AG10803 (cell line): ENCODE measurements at places on chromosomes 6 and 20.

- peak; percentile 27 for DNase-seq
Measured at GRCh38 chr20:52534616-52535015, 343.0 kb upstream of the ZFP64 start.

- peak; percentile 92 for DNase-seq
Measured at GRCh38 chr20:33789109-33789857, 21.9 kb upstream of the CHMP4B start.

- peak; percentile 18 for DNase-seq
Measured at GRCh38 chr6:77740380-77740779, 87.5 kb downstream of the MEI4 start.

DNA sequence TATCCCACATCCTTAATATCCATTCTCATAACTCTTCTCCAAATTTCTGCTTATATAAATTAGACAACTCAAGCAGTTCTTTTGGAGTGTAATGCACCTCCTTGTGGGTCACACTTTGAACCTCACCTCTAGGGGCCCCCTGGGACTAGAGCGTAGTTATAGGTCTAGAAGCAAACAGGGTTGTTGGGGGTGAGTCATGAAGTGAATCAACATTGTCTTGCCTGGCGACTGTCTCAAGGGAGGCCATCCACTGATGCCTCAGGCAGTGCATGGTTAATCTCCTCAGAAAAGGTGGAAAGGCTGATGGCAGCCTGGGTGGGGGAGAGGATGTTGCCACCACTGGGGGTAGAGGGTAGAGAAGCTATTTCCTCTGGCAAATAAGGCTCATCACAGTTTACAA lies 129.1 kb downstream of the TNFRSF21 start:
- DNase-seq, result peak; percentile 41

- DNase-seq, result no peak
Measured at GRCh38 chr6:17492350-17492749, 99.0 kb downstream of the CAP2 start.

GRCh38 chr6:107780226-107780625 lies 43.9 kb downstream of the SCML4 start:
- DNase-seq, result no peak

- DNase-seq, result no peak
Measured at GRCh38 chr6:55567558-55567957, 11.4 kb downstream of the HMGCLL1 start.

DNA sequence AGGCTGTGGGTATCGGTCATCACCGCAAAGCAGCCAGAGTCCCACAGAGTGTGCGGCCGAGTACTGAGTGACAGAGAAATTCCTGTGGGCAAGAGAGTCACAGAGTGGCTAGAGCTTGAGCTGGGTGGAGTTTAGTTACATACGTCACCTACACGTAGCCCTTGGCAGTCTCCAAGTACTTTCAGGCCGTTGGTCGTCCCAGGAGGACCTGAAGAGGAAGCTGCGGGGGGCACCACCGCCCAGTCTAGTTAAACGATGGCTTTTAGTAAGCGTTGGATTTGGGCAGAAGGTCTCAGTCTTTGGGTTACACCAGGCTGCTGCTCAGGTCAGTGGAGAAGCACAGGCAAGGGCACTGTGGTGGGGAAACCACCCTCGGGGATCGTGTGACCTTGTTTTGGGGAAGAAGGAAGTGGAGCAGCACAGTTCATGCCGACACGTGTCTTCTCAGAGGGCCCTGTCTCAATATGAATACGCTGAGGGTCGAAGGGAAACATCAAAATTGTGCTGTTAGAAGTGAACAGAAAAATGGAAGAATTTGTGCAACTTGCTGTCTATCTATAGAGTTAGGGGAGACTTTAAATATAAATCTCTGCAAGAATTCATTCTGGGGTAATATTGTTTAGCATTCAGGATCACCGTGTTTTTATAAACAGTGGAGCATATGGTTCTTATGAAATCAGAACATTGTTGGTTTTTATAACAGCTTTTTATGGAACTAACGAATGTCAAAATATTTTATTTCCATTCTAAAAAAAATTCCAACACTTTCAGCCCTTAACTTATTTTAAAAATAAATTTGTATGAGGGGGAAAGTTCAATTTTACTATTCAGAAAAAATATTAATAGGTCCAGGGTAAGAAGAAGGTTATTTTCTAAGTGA lies 28.6 kb downstream of the KIF25 start:
- DNase-seq, result no peak

DNA sequence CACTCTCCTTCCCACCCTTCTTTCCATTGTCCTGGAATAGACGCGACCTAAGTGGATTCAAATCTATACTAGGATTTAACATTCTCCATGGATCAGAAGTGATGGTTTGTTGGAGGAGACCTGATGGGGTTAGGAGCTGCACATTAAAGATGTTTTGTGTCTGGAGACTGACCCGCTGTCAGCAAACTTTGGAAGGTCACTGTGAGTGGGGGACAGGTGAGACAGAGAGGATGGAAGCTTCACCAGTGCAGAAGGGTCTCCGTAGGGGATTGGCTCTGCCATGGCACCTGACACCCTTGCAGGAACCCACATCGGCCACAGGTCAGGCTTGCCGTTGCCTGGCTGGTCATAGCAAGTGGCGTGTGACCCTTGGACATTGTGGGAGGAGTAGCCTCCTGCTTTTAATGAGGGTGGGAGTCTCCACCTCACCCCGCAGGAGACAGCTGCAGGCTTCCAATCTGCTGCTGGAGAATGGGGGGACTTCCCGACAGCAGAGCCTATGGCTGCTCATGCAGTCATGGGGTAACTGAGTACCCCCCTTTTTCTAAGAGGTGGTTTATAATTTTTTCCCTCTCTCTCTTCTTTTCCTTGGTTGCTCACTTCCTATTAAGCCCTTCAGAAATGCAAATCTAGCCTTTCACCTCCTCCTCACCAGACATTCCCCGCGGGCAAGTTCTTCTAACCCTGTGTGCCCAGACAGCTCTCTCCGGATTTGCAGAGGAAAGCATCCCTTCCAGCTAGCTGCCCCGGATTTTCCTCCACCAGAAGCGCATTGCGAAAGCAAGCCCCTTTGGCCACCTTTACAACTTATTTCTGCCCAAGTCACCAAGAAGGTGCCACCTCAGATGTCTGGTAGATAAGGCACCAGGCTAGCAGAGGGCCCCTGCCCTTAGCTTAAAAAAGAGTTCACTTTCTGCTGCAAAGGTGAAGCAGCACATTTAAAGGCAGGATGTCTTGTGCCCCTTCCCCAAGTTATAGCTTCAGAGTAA lies 53.5 kb downstream of the DACT2 start:
- DNase-seq, result no peak

- no peak for DNase-seq
Measured at GRCh38 chr20:41418031-41418430, 51.4 kb upstream of the EMILIN3 start.

GRCh38 chr20:15578113-15578512 lies 995.1 kb downstream of the KIF16B start:
- no peak for DNase-seq

DNA sequence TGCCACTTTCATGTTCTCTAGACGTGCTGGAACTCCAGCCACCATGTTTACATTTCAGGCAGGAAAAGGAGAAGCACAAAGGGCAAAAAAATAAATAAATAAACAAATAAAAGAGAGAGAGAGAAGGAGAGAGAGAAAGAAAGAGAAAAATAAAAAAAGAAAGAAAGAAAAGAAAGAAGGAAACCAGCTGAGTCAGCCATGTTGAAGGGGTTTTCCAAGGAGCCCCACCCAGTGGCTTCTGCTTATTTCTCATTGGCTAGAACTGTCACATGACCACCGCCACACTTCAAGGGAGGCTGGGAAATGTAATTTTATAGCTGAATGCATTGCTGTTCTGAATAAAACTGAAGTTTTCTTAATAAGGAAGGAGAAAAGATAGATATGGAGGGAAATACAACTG lies 71.1 kb downstream of the BFSP1 start:
- DNase-seq, result no peak

- no peak for DNase-seq
Measured at GRCh38 chr6:34110610-34111009, 35.3 kb downstream of the GRM4 start.

- no peak for DNase-seq
Measured at GRCh38 chr6:51184046-51184445, 365.4 kb downstream of the TFAP2B start.

DNA sequence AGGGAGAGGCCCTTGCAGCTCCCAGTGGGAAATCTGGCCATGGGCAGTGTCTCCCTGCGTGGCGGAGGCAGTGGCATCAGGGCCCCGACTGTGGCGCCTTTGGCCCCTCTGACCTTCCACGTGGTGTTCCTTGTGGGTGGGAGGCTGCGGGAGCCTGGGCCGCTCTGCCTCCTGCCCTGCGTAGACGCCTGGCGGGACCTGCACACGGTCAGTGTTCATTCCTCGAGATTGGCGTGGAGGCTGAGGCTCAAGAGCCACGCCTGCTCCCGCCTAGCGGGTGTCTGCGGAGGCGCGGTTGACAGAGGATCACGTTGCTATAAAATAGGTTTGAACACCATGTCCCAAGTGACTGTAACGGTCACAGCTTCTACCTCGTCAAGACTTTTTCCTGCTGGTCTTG lies 14.0 kb downstream of the COL9A3 start:
- no peak for DNase-seq

GRCh38 chr6:79557673-79558467 lies 20.6 kb upstream of the LCA5 start:
- DNase-seq, result peak; percentile 12

- peak; percentile 17 for DNase-seq
Measured at GRCh38 chr6:106363401-106364138, 3.1 kb downstream of the CRYBG1 start.

- DNase-seq, result peak; percentile 64
Measured at GRCh38 chr20:52313341-52313963, 121.9 kb upstream of the ZFP64 start.
